ENCODE measurements at places on chromosomes 11 and 22.

DNA sequence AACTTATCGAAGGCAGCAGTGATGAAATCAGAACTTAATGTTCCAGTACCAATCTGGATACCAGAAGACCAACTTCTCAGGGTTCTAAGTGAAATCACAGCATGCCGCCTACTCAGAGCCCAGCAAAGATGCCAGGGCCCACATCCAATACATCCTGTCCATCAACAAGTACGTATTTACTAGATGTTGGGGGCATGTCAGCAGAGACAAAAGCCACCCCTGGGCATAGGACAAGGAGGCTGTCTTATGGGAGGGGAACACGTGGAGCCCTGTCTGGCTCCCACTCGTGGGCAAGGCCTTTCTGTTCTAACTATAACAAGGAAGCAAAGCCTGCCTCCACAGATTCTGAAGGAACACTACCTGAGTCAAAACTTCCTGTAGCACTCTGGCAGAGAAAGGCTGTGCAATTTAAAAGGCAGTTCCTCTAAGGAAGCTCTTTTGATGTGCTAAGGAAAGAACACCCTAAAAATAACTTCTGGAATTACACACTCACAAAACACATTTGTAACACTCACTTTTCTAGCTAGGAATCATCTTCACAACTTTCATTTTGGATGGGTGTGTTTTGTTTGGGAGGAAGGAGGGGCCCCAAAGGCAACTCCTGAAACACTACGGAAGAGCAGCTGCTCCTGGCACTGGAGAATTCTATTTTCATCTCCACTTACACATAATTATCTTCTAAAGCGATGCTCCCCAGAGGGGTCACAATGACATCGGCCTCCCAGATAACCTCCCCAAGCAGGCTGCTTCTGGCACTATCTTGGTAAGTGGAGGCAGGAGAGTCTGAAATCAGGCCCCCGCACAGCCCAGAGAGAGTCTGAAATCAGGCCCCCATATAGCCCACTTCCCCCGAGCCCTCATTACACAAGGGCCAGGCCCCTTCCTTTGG is 14.2 kb downstream of the SMCO4 start:
- DNase-seq = peak; percentile 38

- DNase-seq = no peak
Observed at GRCh38 chr11:122114976-122115375, 1.0 kb downstream of the BLID start.

GRCh38 chr11:68159665-68160064 is 38.5 kb upstream of the CHKA start:
- DNase-seq = peak; percentile 26

DNA sequence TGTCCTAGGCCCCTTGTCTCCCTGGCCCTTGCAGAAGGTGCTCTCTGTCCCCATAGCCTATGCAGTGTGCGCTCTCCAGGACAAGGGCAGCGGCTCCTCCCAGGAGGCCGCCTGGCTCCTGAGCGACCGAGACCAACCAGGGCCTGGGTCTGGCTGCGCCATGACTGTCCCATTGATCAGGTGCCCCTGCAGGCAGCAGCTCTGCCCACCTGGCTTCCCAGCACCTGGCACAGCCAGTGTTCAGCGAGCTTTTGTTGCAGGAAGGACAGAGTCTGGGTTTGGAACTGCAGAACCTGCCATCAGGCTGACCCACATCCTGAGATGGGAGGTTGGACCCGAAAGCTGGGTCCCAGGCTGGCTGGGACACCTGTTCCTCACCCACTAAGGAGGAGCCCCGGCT is 1001.1 kb downstream of the BRD1 start:
- DNase-seq = no peak

DNA sequence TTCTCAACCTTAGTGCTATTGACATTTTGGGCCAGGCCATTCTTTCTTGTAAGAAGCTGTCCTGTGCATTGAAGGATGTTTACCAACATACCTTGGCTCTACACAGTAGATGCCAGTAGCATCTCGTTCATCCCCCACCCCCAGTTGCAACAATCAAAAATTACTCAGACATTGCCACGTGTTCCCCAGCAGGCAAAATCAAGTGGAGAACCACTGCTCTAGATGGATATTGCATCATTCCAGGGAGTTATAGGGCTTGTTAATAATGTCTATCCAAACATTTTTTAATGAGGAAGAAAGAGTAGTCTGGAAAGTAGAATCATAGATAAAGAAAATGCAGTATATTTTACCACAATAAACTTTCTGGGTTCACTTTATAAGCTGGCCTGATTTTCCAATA is 64.1 kb downstream of the PRMT3 start:
- no peak for DNase-seq

DNA sequence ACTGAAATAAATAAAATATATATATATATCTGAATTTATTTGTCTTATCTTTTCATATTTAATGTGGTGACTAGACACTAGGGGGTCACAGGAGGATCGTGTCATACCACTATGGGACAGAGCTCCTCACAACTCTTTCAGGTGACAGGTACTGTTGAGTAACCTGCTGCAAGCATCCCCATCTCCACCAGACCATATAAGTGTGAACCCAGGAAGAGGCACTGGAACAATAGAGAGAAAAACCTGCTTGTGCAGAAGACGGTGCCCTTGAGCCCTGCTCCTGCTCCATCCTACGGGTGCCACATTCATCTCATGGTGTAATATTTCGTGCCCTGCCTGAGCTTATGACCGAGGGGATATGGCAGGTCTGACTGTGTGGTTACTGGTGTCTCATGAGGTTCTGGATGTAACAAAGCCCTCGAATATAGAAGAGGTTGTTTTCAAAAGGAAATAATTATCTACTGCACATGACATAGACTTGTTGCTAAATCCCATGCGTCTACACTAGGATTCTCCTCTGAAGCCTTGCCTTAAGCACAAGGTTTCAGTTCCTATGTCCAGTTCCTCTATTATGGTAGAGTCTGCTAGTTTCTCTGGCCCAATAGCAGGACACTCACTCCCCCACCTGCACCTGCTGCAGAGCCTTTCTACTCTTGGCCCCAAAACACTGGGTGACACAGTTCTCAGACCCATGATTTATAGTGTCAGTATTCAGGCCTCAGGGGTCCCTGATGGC is 70.4 kb downstream of the GGTLC2 start:
- DNase-seq = no peak

DNA sequence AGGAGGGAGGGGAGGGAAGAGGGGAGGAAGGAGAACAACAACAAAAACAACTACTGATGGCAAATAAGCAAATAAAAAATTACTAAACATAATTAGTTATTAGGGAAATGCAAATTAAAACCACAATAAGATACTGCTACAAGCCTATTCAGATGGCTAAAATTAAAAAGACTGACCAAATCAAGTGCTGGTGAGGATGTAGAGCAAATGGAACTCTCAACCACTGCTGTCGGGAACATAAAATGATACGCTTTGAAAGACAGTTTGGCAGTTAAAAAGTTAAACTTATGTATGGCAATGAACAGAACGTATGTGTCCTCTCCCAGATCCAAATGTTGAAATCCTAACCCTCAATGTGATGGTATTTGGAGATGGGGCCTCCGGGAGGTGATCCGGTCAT is 85.7 kb downstream of the PHF21B start:
- DNase-seq = no peak

DNA sequence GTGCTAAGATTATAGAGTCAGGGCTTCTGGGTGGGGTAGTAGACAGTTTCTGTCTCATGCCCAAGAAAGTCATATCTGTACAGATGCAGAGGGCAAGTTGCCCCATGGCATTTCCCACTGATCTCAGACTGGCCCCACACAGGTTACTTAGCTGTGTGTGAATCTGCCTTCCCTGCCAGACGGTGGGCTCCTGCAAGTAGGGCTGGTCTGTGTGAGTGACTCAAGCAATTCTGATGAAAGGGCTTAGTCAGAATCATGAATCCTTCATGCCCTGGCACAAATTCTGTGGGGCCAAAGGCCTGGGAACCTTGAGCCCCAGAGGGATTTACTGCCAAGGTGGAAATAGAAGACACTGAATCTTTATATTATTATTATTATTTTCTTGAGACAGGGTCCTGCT is 30.4 kb downstream of the USH1C start:
- no peak for DNase-seq

GRCh38 chr11:19633276-19633675 is 79.4 kb upstream of the NAV2 start:
- DNase-seq = no peak

- no peak for DNase-seq
Observed at GRCh38 chr11:47976931-47977330, 3.4 kb upstream of the PTPRJ start.

GRCh38 chr22:40009292-40009774 is 14.6 kb downstream of the FAM83F start:
- DNase-seq = peak; percentile 92

Measured in eye (tissue), 1 donor.